Stimulated activated CD8-positive, alpha-beta memory T cell treated with anti-CD3 and anti-CD28 coated beads, Interleukin-2, amount 100 ng/mL, for 48 hours (primary cell): ENCODE measurements at places on chromosomes 4 and X.

DNA sequence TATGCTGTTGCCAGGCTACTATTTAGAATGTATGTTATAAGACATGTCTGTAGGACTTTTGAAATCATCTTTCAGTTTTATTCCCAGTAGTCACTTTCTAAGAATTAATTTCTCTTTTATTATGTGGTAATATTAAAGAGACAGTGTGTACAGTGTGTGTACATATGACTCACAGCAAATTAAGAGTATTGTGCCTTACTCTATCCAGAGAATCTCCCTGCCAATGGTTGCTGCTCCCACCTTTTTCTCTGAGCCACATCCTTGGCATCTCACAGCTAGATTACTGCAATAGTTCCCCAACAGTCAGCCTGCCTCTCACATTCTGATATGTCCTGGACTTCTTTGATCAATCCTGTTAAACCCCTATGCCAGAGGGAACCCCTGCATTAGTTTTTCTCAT lies 114.5 kb downstream of the ANXA5 start:
- no peak for DNase-seq

DNA sequence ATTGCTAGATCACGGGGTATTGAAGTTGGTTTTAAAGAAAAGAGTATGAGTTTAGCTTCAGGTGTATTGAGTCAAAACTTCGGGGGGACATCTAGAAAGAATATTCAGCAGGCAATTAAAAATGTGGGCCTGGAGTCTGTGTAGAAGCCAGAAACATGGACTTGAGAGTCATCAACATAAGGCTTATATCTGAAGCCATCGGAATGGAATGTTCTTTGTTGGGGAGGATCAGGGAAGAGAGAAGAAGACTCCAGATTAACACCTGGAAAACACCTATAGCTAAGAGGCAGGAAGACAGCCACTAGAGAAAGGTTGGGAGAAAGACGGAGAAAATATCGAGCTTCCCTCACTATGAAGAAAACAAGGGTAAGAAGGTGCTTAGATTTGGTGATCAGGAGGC lies 69.5 kb downstream of the BEND2 start:
- DNase-seq = no peak

DNA sequence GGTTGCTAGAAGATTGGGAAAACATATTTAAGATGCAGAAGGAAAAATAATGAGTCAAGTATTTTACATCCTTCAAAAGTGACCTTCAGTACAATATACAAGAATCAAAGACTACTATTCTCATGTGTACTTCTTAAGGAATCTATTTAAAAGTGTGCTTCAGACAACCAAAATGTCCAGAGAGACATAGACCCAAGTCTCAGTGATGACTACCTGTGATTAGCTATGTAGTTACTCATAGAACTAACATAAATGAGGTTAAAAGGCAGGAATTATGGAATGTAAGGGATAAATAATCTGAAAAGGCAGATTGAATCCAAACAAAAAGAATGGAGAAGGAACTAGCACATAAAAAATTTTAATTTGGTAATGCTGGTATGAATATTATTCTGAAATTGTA lies 634.7 kb upstream of the FAM241A start:
- no peak for DNase-seq

DNA sequence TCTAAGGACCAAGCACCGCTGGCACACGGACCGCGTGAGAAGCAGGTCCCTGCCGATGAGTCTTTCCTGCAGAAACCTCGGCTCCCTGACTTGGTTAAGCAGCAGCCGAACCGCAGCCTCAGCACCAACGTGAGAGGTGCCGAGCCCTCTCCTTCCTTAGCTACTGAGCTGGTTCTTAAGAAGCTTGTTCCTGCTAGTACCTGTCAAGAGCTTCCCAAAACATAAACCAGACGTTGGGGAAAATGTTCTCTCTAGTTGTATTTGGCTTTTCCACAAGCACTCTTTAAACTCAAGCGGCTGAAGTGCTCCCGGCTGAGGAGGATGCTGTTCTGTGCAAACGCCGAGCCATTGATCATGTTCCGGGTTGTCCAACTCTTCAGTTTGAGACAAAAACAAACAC lies 29.3 kb upstream of the TLR3 start:
- no peak for DNase-seq

- no peak for DNase-seq
Observed at GRCh38 chr4:169362607-169363006, 91.9 kb upstream of the SH3RF1 start.

- no peak for DNase-seq
Observed at GRCh38 chr4:106818764-106819163, 217.3 kb downstream of the DKK2 start.

GRCh38 chr4:6941796-6942195 lies 32.2 kb downstream of the TBC1D14 start:
- no peak for DNase-seq

DNA sequence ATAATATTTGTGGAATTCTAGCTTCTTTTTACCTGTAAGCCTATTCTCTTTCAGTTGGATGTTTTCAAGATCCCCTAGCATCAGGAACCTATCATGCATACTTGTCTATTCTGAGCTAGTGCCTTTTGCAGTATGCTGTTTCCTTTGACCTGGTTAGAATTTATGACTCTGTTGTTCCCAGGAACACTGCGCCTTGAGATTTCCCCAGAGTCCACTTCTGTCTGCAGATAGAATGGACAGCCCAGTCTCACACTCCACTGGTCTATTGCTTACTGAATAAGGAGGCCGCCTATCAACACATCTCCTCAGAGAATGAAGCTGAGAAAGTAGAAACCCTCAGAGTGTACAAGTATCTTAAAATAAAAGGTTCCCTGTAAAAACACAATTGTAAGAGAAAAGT lies 465.1 kb upstream of the GALNTL6 start:
- DNase-seq = no peak

DNA sequence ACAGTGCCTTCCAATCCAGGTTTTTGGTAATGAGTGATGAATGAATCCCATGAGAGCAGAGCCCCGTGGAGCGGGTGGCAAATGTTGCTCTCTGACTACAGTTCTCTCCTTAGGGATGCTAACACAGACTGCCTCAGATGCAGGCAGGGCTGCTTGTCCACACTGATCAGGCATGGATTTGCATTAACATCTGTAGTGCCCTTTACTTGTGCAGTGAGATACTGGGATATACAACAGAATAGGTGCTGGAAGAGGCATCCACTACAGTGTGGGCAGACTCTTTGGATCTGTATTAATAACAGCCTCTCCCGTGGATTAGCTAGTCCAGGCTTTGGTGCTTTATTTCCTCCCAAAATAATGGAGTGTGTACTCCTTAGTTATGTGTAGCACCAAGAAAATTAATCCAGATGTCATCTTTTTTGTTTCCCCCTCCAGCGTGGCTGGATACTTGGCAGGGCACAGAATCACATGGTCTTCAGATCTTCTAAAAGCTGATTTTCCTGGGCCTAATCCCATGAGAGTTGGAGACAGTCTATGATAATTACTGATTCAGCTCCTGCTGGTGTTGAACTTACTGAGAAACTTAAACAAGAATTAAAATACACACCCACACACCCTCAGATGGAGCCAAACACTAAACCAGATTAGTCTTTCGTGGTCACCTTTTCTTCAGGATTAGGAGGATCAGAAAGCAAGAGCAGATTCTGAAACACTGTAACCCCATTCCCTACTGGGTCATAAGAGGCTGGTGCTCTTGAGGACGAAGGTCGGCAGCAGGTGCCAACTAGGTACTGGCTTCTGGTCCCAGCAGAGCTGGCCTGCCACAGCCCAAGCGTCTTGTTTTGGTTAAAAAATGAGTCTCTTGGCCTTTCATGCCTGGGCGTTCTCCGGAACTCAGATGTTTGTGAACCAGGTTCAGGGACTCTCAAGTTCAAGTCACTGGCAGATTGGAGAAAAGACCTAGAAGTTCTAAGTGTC lies 23.1 kb upstream of the NAP1L5 start:
- no peak for DNase-seq

GRCh38 chr4:22338796-22339195 lies 177.1 kb downstream of the ADGRA3 start:
- no peak for DNase-seq

- no peak for DNase-seq
Observed at GRCh38 chrX:110056419-110056818, 53.5 kb downstream of the TMEM164 start.

DNA sequence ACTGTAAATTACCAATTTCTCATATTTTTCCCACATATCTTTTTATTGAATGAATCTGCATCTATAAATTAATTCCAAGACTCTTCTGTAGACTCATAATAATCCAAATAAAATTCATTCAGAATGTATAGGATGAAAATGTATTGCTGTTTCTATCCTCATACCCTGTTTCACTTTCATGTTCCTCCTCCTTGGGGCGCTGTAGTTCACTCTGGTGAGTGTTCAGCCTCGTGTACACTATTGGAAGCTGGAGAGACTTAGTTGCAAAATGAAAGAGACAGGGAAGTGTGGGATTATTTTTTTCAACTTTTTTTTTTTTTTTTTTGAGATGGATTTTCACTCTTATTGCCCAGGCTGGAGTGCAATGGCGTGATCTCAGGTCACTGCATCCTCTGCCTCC lies 296.1 kb downstream of the TLL1 start:
- no peak for DNase-seq

DNA sequence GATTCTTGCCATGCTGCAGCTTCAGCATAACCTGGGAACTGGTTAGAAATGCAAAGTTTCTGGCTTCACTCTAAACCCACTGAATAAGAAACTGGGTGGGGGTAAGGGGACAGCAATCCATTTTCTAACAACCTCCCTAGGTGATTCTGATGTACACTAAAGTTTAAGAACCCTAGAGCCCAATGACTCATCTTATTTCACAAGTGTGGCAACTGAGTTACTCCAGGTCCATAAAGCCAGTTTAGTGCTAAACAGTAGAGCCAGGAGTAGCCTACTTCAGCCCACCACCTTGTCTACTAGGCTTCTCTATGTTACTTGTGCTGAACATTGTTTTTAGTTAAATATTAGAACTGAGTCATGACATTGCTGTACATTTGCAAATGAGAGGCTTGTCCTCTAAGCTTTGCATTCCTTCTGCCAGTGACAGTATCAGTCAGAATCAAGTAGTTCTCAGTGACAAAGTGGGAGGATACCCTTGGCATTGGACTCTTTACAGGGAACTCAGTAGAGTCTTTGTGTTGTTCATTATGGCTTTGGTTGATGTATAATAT lies 518.0 kb downstream of the RPA4 start:
- DNase-seq = no peak

GRCh38 chrX:107709266-107709806 lies 66.3 kb downstream of the TSC22D3 start:
- DNase-seq = no peak

GRCh38 chr4:186291256-186291890 lies 25.4 kb downstream of the F11 start:
- no peak for DNase-seq

DNA sequence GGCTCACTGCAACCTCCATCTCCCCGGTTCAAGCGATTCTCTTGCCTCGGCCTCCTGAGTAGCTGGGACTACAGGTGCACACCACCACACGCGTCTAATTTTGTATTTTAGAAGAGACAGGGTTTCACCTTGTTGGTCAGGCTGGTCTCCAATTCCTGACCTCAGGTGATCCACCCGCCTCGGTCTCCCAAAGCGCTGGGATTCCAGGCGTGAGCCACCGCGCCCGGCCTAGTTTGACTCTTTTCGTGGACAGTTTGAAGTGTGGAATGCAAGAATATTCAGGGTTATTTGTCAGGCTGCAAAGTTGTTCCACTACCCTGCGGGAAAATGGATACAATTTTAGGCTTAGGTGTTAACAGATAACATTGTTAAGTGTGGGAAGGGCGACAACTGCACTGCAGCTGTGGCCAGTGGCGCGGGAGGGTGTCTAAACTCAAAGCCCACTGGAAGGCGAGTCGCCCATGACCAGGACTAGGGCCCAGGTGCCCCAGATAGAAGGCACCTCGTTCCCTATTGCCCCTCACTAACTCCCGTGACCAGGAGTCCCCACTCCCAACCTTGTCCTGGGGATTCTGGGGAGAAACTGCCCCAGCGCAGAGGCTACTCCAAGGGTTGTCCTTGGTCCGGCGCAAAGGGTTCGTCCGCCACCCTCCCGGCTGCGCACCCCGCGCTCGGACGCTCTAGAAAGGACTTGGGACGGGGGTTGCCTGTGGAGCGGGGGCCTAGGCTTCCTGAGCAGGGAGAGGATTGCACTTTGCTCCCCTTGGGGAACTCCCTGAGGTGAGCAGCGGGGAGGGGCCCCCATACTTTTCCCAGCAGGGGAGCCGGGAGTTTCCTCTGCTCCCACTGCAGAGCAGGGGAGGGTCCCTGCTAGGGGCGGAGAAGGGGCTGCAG lies 1.1 kb upstream of the CD99 start:
- DNase-seq = no peak

DNA sequence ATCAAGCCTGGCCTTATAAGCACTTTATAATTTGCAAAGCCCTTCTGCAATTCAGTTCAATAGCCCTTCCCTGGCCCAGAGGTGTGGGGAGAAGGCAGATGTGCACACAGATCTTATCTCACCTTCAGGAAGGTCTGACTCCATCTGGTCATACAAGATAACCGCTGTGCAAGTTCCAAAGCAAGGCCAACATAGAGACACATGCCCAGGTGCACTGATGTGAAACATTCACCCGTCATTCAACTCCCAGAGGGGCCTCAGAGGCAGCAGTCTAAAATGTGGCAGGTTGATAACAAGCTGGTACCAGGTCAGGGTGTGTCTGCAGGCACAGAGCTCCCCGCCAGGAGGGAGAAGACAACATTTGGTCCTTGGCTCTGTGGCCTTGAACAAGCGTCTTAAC lies 10.9 kb upstream of the WFS1 start:
- no peak for DNase-seq

- DNase-seq = no peak
Observed at GRCh38 chrX:125520029-125520428, 200.4 kb downstream of the TEX13C start.

DNA sequence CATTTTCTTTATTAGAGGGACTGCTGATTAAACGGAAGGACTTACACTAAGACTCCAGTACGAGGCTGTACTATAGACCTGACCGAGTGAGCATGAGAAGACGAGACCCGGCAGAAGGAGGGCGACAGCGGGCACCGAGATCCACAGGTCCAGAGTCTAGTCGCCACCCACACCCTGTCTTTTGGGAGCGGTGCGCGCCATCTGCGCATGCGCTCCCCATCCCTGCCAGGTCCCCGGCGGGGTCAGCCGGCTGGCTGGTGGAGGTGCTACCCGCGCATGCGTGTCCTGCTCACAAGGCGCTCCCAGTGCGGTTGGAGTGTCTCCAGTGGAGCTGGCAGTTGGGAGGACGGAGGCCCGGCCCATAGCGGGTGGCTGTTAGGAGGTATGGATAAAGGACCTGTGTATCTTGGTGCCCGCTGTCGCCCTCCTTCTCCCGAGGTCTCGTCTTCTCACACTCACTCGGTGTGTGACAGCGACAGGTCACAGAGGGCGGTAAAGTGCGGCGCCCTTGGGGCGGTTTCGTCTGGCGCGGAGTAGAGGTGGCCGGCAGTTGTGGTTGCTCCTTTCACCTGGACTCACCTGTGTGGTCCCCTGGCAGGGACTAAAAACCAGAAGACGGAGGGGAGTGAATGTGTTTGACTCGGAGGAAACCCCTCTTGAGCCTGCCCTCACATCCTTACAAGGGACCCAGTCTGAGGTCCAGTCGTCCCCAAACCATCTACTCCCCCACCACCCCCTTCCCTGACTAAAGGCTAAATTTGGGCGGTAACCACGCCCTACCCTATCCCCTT lies 7.6 kb upstream of the HSD17B10 start:
- peak; percentile 64 for DNase-seq

GRCh38 chr4:108345862-108346817 lies 177.4 kb upstream of the LEF1 start:
- no peak for DNase-seq
